T-helper 2 cell treated with Interferon-gamma antibody and Interleukin-4, amounts not matched to agents 5 μg/mL and 100 μg/mL, for 36 hours (primary cell): ENCODE measurements at places on chromosomes 1 and 21.

DNA sequence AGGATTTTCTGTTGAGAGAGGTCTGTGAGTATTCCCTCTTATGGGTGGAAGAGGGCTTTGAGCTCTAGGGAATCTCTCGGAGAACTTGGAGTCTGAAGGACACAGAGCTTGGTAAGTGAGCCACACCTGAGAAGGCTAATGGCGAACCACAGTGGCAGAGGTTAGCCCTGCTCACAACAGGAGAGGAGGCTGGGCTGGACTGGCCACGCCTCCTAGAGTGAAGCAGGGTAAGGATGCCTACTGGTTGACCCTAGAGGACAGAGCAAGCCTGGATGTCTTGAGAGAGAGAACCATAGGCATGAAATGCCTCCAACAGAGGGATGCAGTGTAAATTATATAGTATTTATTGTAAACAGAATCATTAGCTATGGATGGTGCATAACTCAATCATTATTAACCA, 232.6 kb downstream of the PCP4 start:
- no peaks in the 10 kb centered on the region for H3K27me3 ChIP-seq
- no peak overlapping the region for H3K4me3 ChIP-seq
- no peaks in the 10 kb centered on the region for H3K36me3 ChIP-seq
- H3K4me1 ChIP-seq: no peaks in the 10 kb centered on the region
- no peak for DNase-seq

DNA sequence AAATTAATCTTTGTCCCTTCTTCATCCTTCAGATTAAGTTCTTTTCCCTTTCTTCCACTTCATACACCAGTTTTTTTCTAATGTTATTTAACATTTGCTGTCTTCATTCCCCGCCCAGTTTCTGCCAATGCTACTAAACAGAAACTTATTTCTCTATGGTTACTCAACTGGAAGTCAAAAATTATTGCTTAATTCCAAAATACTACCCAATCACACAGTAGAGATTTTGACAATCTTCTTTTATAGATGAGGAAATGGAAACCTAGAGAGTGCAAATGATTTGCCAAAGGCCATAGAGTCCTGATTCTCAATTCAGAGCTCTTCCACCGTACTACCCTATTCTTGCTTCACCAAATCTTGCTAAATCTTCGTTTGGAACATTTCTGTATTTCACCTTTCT, 58.1 kb upstream of the SH3GLB1 start:
- no peak for DNase-seq
- H3K36me3 ChIP-seq: no peaks in the 10 kb centered on the region
- no peak overlapping the region for H3K27ac ChIP-seq
- H3K27me3 ChIP-seq: no peaks in the 10 kb centered on the region

DNA sequence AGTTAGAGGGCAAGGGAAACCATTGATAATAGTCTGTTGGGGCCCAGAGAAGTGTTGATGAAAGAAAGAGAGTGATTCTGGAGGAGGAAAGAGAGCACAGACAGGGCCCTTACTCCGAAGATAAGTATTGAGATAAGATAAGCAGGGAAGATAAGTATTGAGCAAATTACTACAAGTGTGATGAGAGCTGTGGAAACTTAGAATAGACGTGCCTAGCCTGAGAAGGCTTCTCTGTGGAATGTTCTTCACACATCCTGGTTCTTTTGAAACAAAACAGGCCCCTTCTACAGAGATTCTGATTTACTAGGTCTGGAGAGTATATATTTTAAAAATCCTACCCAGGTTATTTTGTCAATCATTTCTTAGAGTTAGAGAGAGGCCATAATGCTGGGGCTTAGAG, 26.4 kb downstream of the FNBP1L start:
- no peak overlapping the region for H3K4me3 ChIP-seq
- no peaks in the 10 kb centered on the region for H3K4me1 ChIP-seq
- H3K36me3 ChIP-seq: no peaks in the 10 kb centered on the region

- peak overlapping the region; percentile 86 for H3K4me3 ChIP-seq
- peaks cover 15% of the 10 kb centered on the region for H3K4me1 ChIP-seq
- peaks cover 3% of the 10 kb centered on the region for H3K27me3 ChIP-seq
- DNase-seq: no peak
- H3K27ac ChIP-seq: peak overlapping the region; percentile 91
These were observed 24.7 kb upstream of the ADGRB2 start for GRCh38 chr1:31788825-31789256.

- peaks cover 11% of the 10 kb centered on the region for H3K4me1 ChIP-seq
- H3K27ac ChIP-seq: no peak overlapping the region
- H3K36me3 ChIP-seq: no peaks in the 10 kb centered on the region
- no peak for DNase-seq
- H3K4me3 ChIP-seq: no peak overlapping the region
These were observed 388.8 kb upstream of the RUNX1 start for GRCh38 chr21:35437941-35438340.
